T1000 (cell line): ENCODE measurements at places on chromosomes 6 and 20.

DNA sequence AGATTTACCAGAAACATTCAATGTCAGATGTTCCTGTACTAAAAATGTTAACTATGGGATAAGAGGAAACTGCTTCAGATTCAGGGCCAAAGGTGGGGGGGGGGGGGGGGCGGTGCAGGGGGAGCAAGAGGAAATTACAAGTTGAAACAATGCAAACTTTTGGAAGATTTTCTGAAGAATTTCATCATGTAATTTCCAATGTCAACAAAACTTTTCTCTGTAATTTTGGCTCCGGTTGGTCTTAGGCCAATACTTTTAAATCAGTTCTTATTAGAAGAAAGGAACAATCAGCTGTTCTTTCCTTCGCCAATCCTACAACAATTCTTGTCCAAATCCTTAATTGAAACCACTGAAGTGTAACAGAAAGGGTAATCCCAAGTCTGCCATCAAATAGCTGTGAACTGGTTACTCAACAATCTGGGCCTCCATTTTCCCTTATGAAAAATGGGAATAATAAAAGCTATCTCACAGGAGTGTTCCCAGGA is 13.1 kb downstream of the UQCC1 start:
- no peak for DNase-seq

- DNase-seq, result no peak
Observed at GRCh38 chr6:16241321-16241689, 2.9 kb downstream of the GMPR start.

DNA sequence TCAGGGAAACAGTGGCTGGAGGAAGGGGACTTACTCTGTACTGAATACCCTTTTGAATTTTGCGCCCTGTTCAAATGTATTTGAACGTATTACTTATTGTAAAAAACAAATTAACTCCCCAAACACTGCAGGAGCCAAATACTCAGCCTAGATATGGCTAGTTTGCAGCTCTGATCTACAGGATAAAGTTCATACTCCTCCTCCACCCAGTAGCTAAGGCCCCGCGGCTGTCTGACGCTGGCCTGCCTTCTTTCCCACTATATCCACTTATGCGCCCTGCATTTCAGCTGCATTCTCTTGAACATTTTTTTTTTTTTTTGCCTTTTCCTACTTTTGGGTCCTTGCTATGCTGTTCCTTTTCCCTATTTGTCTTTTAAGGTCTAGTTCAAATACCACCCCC is 6.5 kb downstream of the GSS start:
- no peak for DNase-seq

DNA sequence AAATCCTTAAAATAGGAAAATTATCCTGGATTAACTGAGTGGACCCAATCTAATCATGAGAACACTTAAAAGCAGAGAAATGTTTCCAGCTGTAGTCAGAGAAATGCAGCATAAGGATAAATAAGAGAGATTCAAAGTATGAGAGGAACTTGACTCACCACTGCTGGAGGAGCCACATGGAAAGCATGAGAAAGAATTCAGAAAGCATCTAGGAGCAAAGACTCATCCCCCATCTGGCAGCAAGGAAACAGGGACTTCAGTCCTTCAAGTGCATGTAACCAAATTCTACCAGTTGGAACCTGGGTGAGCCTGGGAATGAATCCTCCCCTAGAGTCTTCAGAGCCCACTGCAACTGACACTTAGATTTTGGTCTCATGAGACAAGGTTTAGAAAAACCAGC is 33.7 kb downstream of the RNF146 start:
- no peak for DNase-seq

DNA sequence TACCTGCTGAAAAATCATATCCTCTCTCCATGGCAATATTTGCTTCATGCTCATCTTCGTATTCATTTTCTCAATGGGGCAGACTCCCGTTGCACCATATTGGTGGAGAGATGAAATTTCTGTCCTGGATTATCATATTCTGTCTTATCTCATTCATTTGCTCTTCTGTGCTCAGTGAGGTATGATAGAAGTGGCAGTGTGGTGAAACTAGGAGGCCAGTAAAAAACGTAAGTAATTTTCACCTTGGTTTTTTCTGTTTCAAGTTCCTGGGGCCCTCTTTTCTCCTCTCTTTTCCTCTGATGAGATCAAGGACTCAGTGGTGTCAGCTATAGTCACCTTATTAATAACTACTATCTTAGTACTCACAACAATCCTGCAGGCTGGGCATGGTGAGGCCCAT is 182.5 kb upstream of the HDAC2 start:
- no peak for DNase-seq

DNA sequence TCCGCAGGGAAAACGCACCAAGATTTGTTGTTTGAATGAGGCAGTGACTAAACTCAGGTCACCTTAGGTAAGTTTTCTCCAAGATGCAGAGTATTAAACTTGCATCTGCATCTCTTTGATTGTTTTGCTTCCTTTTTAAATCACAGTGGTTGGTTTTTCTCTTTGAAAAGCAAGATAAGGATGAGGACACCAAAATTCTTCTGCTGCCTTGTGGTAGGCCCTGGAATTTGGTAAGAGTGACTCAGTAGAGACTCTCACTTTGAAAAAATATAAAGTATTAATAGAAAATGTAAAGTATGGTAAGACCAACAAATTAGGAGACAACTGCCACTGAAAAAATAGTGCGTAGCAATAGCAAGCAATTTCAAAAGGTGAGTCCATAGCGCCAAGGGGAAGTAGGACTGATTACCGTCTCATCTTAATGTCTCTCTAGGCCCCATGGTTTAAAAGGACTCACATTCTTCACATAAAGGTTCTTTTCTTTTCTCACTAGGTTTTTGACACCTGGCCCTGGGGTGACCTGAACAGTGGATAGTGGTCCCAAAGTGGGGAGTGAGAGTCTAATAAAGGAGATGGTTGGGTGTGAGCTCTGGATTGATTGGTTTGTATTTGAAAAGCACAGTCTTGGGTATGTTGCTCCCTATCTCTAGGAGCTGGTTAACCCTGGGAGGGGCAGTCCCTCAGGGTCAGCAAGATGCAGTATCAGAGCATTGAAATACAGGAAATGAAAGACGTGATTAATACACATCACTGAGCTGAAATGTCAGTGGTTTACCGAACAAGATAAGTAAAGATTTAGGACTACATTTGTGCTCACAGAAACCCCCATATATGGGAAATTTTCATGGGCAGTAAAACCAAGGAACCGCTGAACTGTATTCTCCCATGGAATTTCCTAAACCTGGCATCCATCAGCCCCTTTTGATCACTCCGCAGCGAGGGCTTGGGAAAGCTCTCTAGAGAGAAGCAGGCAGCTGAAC is 221.2 kb downstream of the SLC24A3 start:
- no peak for DNase-seq

DNA sequence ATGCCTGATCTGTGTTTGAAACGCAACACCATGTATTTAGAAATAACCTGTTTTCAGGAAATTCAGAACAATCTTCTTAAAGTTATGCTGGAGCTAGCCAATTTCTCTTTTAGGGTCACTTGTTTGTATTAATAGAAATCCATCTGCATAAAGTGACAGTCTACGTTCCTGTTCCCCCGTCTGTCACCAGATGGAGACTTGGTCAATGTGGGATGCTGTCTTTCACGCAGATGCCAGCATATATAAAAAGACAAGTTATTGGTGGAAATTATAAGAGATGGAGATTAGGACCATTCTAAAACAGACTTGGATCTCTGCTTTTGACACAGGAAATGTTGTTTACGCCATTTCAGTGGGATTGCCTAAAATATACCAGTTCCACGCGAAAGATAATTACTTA is 162.5 kb upstream of the STMND1 start:
- DNase-seq, result no peak

GRCh38 chr6:2857580-2858337 is 16.1 kb upstream of the SERPINB1 start:
- no peak for DNase-seq

DNA sequence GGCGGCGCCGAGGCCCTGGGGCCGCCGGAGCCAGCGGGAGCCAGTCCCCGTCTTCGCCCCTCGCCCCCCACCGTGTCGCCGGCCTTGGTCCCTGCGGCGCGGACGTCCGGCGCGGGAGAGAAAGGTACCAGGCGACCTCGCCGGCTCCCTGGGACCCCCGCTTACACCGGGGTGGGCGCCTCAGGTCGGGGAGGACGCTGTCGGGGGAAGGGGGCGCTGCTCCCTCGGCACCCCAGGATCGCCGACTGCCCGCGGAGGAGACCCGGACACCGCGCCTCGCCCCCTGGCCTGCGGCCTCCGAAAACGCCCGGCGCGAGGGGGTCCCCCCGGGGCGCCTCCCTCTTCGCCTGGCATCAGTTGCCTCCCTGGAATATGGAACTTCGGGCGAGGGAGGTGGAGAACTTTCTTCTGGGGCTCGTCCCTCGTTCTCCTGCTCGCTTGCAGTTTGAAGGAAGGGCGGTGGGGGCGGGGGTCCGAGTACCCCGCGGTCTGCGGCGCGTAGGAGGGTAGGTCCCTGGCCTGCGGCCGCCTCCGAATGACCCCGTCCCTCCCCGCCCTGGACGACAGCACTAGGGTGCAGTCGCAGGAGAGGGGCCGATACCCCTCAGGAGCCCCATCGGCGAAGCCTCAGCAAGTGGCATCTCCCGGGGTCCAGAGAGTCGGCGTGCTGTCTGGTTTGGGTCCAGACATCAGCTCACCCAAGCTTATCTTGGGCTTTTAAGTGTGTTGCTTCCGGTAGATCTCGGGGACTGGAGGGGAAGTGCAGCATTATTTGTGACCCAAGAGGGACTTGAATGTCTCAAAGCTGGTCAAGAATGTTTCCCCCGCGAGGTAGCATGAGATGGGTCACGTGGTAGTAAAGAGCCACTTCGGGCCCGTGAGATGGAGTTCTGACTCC is 549 bp downstream of the ANKRD6 start:
- DNase-seq, result no peak

GRCh38 chr6:100774681-100775080 is 106.4 kb downstream of the ASCC3 start:
- no peak for DNase-seq

GRCh38 chr6:170080828-170081371 is 210.0 kb downstream of the DLL1 start:
- DNase-seq, result no peak

- no peak for DNase-seq
Observed at GRCh38 chr6:6884193-6884627, 223.6 kb upstream of the RREB1 start.

DNA sequence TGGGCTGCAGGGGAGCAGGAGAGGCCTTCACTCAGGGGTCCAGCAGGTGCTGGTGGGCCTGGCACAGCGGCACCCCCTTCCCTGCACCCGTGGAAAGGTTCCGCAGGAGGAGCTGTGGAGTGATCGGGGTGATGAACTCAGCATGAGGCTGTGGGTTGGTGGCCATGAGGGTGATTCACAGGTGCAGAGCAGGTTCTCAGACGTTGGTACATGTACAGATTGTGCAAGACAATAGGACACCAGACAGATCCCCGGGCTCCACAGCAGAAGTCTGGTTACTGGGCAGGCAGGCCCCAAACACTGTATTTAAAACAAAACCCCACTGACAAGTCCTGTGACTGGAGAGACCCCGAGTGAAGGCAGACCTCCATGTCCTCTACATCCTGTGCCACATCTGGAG is 151.6 kb upstream of the CDH4 start:
- DNase-seq, result no peak

DNA sequence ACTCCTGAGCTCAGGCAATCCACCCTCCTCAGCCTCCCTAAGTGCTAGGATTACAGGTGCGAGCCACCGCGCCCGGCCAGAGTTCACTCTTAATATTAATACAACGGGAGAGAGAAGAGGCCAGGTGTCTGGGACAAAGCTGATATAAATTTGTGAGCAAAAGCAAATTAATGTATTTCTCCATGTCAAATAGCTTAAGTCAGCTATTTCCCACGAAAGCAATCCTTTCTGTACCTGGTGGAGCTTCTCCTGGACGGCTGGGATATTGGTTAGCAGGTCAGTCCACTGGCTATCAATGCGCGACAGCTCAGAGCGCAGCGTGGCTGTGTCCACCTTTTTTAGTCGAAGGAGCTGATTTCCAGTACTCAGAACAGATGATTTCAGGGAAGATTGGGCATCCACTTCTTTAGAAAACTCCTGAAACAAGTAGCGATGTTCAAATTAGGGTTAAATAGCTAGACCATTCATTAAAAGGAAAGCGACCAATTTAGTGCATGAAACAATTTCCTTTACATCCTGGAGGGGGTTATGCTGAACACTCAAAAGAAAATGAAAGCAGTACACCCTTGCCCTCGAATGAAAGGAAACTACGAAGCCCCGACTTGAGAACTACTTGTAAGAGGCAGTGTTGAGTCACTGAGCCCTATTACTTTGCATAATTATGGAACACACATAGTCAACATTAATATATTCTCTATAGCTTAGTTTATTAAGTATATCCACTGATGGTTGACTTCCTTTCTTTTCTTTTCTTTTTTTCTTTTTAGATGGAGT is 403.4 kb downstream of the SYNE1 start:
- no peak for DNase-seq

DNA sequence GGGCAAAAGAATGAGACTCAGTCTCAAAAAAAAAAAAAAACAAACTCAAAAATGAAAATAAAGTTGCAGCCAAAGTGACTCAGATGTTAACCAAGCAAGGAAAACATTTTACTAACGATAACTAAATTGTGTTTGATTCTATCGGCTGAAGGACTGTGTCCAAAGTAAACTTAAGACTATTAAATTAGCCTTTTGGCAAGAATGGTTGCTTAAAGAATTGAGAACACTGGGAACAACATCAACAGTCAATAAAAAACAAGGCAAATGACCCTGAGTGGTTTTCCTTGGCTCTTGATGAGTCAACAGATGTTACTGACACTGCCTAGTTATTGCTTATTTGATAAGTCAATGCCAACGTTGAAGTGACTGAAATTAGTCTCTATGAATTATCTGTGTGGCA is 36.7 kb downstream of the POU3F2 start:
- DNase-seq, result no peak

GRCh38 chr6:56875961-56876360 is 78.9 kb upstream of the BEND6 start:
- no peak for DNase-seq

GRCh38 chr20:58418949-58419748 is 30.1 kb downstream of the VAPB start:
- no peak for DNase-seq

GRCh38 chr20:20851385-20851784 is 138.9 kb upstream of the RALGAPA2 start:
- DNase-seq, result no peak

DNA sequence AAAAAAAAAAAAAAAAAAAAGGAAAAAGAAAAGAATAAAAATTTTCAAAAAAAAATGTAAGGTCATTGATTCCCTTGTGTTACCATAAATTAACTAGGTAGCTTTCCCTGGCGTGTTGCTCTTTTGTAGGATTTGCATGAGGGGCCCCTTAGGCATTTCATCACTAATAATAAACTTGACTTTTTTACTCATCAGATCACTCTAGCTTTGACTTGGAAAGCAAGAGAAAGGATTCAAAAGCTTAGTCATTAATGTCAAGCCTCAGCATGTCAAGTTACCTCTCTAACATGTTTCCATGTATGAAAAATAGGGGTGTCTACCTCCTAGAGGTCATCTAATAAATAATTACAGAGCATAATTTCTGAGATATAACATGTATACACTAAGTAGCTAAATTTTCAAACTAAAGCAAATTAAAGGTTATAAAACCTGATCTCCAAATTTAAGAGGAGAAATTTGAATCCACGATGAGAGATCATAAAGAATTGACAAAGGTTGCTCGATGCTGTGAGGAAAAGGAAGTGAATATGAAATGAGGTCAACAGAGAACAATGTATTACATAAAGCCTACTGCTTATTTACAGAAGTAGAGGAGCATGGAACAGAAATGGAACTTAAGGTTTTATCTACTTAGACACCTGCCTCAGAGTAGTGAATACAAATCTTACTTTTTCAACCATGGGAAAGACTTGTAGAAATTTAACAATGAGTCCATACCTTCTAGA is 86.8 kb downstream of the ARHGAP18 start:
- no peak for DNase-seq

GRCh38 chr6:89087881-89088280 is 7.3 kb downstream of the PNRC1 start:
- DNase-seq, result no peak
